ENCODE measurements at places on chromosomes 2 and 18. TPM values are rescaled to one million over a fixed set of nuclear protein-coding genes. Genes with fewer than 3 reads are reported as not detected.

GRCh38 chr2:23619941-23620340, 235.0 kb downstream of the KLHL29 start:
- no peak overlapping the region for H3K27ac ChIP-seq
- no peak for DNase-seq
- H3K4me1 ChIP-seq = no peaks in the 10 kb centered on the region
- H3K36me3 ChIP-seq = no peaks in the 10 kb centered on the region
- peak overlapping the region; percentile 53 for H3K4me3 ChIP-seq
- H3K27me3 ChIP-seq = peaks cover 19% of the 10 kb centered on the region

- H3K4me3 ChIP-seq = no peak overlapping the region
- H3K27me3 ChIP-seq = peaks cover 51% of the 10 kb centered on the region
- no peaks in the 10 kb centered on the region for H3K4me1 ChIP-seq
- peaks cover 2% of the 10 kb centered on the region for H3K36me3 ChIP-seq
Observed at GRCh38 chr2:120499784-120500495, 154.0 kb downstream of the INHBB start.

DNA sequence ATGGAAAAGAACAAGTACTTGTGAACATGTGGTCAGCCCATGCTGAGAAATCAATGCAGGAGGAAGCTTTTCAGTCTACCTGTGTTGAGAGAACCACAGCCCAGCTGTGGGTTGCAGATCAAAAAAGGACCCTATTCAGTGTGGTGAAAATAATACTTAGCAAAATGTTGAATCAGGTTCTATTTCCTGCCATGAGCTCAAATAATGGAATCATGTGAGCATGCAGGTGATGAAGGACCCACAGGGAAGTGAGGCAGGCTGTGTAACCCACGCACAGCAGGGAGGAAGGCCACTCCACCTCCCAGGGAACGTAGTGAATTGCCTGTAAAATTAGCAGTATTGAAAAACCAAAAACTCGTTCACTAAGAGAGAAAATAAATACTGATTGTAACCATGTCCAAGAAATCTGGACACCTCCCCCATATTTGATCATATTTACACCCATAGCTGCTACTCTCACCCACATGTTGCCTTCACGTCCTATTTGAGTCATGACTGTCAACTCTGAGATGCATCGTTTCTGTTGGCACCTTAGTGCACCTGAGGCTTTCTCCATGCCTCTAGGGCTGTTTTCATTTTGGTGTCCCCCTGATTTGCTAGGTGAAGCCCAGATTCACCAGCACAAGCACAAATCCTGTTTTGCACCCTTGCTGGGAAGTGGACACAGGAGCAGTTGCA, 20.5 kb upstream of the BCL2L11 start:
- no peak overlapping the region for H3K4me3 ChIP-seq
- H3K27me3 ChIP-seq = peaks cover 27% of the 10 kb centered on the region

- H3K27ac ChIP-seq = peak overlapping the region; percentile 88
- H3K4me3 ChIP-seq = no peak overlapping the region
- H3K27me3 ChIP-seq = no peaks in the 10 kb centered on the region
- no peak for DNase-seq
Observed at GRCh38 chr2:96163415-96163767, 18.2 kb upstream of the DUSP2 start.

- no peak for DNase-seq
- no peaks in the 10 kb centered on the region for H3K27me3 ChIP-seq
- H3K4me1 ChIP-seq = peaks cover 2% of the 10 kb centered on the region
- no peak overlapping the region for H3K27ac ChIP-seq
Observed at GRCh38 chr2:178993788-178994187, 56.1 kb downstream of the CCDC141 start.

DNA sequence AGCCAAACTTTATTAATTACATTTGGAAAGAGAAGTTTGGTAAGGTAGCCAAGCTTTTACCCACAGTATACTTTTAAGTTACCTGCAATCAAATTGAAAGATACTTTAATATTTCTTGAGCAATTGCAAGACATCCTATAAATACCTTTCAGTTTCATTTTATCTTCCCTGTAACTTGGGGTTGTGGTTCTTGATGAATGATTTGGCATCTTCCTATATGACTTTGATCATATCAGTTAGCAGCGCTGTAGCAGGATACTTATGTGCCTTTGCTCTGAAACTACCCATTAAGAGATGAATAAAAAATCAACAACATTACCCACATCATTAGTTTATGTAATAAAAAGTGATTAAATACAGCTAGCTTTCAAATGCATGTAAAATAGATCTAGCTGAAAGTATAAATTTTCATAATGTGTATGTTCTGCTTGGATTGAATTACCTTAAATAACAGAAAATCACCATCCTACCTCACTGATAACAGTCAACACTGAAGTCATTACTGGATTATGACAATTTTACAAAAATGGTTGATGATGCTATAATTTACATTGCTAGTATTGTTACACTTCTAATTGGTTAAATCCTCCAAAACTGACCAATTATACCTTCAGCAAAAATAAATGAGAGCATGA, 50.4 kb downstream of the MMADHC start:
- no peak overlapping the region for H3K4me3 ChIP-seq
- H3K27me3 ChIP-seq = no peaks in the 10 kb centered on the region
- H3K36me3 ChIP-seq = no peaks in the 10 kb centered on the region
- no peak for DNase-seq
- peaks cover 6% of the 10 kb centered on the region for H3K4me1 ChIP-seq

GRCh38 chr18:59758106-59758505, 60.9 kb upstream of the CCBE1 start:
- H3K4me1 ChIP-seq = no peaks in the 10 kb centered on the region
- no peak for DNase-seq
- H3K27ac ChIP-seq = no peak overlapping the region
- peaks cover 14% of the 10 kb centered on the region for H3K27me3 ChIP-seq

DNA sequence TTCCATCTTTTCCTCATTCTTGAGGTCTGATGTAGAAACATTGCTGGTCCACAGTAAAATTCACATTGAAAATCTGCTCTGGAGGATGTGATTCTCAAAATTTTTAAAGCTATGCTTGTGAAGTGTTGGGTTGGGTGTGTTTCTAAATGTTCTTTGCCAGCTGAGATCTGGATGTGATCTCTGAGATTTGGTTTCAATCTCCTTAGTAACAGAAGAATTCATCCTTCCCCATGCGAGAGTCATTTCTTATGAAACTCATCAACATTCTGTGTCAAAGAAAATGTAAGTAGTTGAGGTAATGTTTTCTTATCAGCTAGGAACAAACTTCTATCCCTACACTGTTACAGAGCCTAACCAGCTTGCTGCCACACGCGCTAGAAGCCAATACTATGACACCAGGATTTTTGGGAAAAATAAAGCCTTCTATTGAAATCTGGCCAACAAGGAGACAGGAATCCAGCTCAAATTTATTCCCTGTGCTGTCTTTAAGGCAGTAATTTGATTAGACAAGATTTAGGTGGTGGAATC, 134.9 kb downstream of the PTH2R start:
- no peaks in the 10 kb centered on the region for H3K4me1 ChIP-seq
- H3K36me3 ChIP-seq = no peaks in the 10 kb centered on the region
- H3K27me3 ChIP-seq = no peaks in the 10 kb centered on the region
- H3K4me3 ChIP-seq = no peak overlapping the region
- no peak overlapping the region for H3K27ac ChIP-seq

GRCh38 chr2:190354003-190354690, 10.8 kb downstream of the INPP1 start:
- H3K27ac ChIP-seq = peak overlapping the region; percentile 72
- H3K27me3 ChIP-seq = no peaks in the 10 kb centered on the region
- peaks cover 16% of the 10 kb centered on the region for H3K4me1 ChIP-seq
- no peaks in the 10 kb centered on the region for H3K36me3 ChIP-seq
- DNase-seq = no peak

DNA sequence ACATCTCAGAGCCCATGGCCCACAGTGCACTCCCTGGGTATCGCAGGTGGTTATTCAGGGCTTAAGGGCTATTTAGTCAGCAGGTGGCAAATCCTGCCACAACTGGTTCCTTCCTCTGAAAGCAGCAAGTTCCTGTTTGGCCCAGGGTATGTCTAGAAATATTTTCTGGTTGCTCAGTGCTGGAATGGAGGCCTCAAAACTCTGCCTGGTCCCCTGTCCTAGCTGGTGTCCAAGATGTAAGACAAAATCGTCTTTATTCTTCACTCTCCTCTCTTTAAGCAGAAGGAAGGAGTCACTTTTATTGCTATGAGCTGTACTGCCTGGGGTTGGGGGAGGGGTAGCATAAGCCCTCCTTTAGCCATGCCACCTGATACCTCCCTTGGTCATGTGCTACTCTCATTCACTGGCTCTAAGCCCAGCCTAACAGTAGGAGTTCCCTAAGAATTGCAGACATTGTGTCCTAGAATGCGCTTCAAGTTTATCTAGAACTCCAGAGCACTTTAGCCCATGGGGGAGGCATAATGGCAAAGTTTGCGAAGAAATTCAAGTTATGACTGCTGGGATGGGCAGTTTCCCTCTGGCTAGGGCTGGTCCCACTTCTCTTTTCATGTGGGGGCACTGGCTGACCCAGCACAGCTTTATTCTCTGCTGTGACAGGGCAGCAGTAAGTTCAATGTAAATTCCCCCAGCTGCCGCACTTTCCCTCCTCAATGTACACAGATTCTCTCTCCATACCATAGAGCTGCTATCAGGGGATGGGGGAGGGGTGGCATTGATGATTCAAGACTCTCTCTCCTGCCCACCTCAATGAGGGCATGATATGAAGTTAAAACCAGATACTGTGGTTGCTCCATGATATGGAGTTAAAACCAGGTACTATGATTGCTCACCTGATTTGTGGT, 27.1 kb upstream of the CWC22 start:
- no peak overlapping the region for H3K4me3 ChIP-seq
- H3K4me1 ChIP-seq = no peaks in the 10 kb centered on the region
- H3K36me3 ChIP-seq = no peaks in the 10 kb centered on the region
- DNase-seq = no peak

- DNase-seq = no peak
- H3K36me3 ChIP-seq = peaks cover 5% of the 10 kb centered on the region
- peaks cover 17% of the 10 kb centered on the region for H3K27me3 ChIP-seq
- H3K4me3 ChIP-seq = no peak overlapping the region
- peaks cover 2% of the 10 kb centered on the region for H3K4me1 ChIP-seq
Observed at GRCh38 chr18:77648411-77648810, 398.8 kb downstream of the GALR1 start.

- no peaks in the 10 kb centered on the region for H3K36me3 ChIP-seq
- H3K4me1 ChIP-seq = peaks cover 45% of the 10 kb centered on the region
- no peak for DNase-seq
- H3K27ac ChIP-seq = peak overlapping the region; percentile 75
- peak overlapping the region; percentile 60 for H3K4me3 ChIP-seq
Observed at GRCh38 chr2:225052703-225053102, 10.4 kb upstream of the DOCK10 start.

GRCh38 chr2:61988462-61989366, 83.2 kb downstream of the COMMD1 start:
- H3K36me3 ChIP-seq = peaks cover 7% of the 10 kb centered on the region
- no peak overlapping the region for H3K4me3 ChIP-seq
- no peak overlapping the region for H3K27ac ChIP-seq
- no peaks in the 10 kb centered on the region for H3K27me3 ChIP-seq
- no peak for DNase-seq
- H3K4me1 ChIP-seq = peaks cover 10% of the 10 kb centered on the region

DSG1 gene
- not detected for total RNA-seq

LOXHD1 gene
- total RNA-seq = 1.5 TPM

HOXD10 gene
- not detected for total RNA-seq

RAB31 gene
- 15.6 TPM for total RNA-seq

POTEI gene
- not detected for total RNA-seq

CDH7 gene
- not detected for total RNA-seq

FAM124B gene
- 2.7 TPM for total RNA-seq

CPO gene
- not detected for total RNA-seq

CYTIP gene
- total RNA-seq = 294 TPM

Measured in T-helper 17 cell (primary cell).